ENCODE measurements at places on chromosomes 16 and 17.

- no peak for DNase-seq
These were observed 28.0 kb downstream of the NXPH3 start for GRCh38 chr17:49603720-49604119.

DNA sequence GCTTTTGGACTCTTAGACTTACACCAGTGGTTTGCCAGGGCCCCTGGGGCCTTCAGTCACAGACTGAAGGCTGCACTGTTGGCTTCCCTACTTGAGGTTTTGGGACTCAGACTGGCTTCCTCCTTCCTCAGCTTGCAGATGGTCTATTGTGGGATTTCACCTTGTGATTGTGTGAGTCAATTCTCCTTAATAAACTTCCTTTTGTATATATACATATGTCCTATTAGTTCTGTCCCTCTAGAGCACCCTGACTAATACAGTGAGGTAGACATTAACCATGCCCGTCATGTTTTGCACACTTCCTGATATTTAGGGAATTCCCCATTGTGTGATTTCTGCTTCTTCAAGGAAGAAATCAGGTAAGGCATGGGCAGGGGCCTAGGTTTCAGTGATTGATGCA is 147.8 kb upstream of the CA10 start:
- DNase-seq, result no peak

GRCh38 chr16:24667244-24667764 is 62.1 kb upstream of the TNRC6A start:
- no peak for DNase-seq

- no peak for DNase-seq
These were observed 59.8 kb upstream of the FBXO47 start for GRCh38 chr17:39026980-39027451.

- no peak for DNase-seq
These were observed 11.1 kb downstream of the PIMREG start for GRCh38 chr17:6455321-6455705.

GRCh38 chr17:12831839-12832238 is 42.5 kb downstream of the ARHGAP44 start:
- no peak for DNase-seq

DNA sequence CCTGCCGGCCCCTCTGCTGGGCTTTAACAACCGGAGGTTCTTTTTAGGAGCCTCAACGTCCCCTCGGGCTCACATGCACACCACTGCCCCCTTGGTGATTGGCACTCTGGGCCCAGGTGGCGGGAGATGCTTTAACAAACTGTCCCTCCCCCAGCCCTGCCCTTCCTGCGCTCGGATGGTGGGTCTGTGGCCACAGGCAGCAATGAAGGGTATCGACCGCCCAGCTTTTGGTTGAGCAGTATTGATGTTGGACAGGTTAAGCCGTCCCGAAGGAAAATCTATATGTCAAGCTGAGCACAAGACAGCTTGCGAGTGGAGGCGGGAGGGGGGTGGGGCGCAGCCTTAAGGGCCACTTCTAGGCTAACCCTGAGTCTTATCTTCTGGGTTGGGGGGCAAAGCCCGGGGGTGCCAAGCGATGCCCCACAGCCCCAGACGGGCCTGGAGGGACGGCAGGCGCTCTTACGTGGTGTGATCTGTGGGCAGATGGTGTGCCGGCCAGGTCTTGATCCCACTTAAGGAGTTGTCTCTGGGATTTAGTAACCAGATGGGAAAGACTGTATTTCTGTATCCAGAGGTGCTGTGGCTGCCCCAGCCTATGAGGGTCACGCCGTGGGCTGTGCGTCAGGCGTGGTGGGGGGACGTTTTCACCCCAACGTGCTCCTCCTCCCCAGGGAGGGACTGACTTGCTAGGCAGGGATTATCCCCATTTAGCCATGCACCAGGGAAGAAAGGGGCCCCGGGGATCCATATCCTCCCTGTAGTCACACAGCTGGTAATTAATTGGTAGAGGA is 6.2 kb downstream of the GSE1 start:
- DNase-seq, result peak; percentile 96

- DNase-seq, result no peak
These were observed 40.6 kb downstream of the RAB11FIP4 start for GRCh38 chr17:31431852-31432658.

GRCh38 chr17:55694286-55694910 is 28.3 kb downstream of the TMEM100 start:
- no peak for DNase-seq

- DNase-seq, result peak; percentile 38
These were observed 60.3 kb downstream of the AKAP1 start for GRCh38 chr17:57145347-57145746.

- no peak for DNase-seq
These were observed 78.4 kb downstream of the KATNIP start for GRCh38 chr16:27628241-27628942.

GRCh38 chr17:39618246-39618913 is 8.4 kb upstream of the PPP1R1B start:
- peak; percentile 65 for DNase-seq

DNA sequence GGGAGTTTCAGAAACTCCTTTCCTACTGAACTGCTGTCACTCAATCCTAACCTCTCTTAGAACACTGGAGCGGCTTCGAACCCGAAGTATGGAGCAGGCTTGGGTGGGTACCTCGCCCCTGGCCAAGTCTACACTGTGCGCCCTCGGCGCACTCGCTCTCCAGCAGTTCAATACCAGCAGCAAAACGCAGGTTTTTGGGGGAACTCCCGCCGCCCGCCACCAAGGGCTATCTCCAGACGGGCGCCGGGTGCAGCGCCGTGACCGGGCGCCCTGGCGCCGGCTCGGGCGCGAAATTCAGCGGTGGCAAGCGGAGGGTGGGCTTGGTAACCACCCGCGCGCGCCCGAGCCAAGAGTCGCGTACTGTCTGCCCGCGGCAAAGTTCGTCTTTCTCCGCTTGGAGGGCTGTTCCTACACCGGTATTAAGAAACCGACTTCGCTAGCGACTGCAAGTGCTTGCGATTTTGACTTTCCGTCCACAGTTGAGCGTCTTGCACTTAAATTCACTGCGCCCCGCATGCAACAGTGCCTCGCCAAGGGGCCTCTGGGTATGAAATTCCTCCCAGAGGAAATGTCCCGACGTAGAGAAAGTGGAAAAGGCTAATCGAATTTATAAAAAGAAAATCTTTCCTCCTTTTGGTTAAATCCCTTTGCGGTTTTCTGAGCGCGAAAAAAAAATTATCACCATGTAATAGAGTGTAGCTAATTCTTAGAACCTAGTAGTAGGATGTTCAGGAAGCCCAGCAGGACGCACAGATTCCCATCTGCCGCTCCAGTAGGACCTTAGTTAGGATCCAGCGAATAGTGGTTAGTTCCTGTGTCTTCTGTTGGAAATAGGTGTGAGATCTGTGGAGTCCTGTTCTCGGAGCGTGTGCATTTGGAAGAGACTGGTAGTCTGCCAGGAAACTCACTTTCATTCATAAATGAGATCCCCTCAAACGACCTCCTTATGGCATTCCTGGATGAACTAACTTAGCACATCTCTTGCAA is 5.0 kb upstream of the SALL1 start:
- DNase-seq, result no peak

DNA sequence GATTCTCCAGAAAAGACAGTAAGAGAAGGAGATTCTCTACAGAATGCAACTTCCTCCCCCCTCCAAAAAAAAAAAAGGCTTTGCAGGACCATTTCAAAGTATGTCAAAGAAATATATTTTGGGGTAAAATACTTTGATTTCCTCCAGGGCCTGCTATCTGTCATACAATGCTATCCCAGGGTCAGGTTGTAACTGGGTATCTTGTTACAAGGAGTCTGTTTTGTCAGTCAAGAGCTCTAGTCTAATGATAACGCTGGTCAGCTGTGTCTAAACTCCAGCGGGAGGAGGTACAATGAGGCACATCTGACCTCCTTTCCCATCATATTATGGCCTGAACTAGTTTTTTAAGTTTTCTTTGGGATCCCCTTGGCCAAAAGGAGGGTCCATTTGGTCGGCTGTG is 408.4 kb upstream of the CDH5 start:
- no peak for DNase-seq

GRCh38 chr16:23156946-23157460 is 7.8 kb upstream of the USP31 start:
- DNase-seq, result no peak

DNA sequence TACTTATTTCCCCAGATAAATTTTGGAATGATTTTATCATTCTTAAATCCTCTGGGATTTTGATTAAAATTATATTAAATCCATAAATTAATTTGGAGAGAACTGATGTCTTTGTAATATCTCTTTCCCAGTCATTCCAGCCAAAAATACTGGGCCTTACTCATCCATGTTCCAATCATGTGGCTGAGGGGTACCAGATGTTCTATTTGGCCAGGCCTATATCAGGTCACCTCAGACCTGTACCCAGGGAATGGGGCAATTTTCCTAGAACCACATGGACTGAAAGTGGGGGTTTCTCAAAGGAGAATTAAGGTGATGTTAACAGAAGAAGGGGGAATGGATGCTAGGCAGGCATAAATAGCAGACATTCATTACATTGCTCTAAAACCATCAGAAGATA is 7.5 kb downstream of the SNTB2 start:
- DNase-seq, result no peak

- peak; percentile 48 for DNase-seq
These were observed 23.4 kb upstream of the SREBF1 start for GRCh38 chr17:17859909-17860765.

DNA sequence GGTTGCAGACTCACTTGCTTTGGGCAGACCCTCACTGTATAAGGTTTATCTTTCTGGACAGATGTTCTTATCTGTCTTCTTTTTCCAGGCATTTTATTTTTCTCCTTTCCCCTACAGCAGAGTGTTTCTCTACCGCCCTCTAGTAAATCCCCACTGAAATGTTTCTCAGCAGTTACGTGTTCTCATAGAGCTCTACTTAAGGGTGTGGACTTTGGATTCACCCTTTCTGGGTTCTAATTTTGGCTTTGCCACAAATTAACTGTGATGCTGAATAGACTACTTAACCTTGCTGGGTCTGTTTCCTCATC is 2.0 kb downstream of the ADAT1 start:
- peak; percentile 32 for DNase-seq

DNA sequence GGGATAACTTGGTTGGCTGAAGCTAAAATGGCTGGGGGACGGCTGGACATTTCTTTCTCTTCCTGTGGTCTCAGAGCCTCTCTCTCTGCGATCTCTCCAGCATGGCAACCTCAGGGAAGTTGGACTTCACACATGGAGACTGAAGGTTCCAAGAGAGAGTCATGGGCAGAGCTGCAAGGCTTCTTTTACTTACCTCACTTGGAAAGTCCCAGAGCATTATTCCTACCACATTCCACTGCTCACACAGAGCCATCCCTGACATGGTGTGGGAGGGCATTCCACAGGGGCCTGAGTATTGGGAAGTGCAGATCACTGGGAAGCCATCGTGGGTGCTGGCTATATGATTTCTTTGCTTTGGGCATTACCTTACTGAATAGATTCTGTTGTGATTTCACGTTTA is 9.8 kb upstream of the SLC6A2 start:
- no peak for DNase-seq

DNA sequence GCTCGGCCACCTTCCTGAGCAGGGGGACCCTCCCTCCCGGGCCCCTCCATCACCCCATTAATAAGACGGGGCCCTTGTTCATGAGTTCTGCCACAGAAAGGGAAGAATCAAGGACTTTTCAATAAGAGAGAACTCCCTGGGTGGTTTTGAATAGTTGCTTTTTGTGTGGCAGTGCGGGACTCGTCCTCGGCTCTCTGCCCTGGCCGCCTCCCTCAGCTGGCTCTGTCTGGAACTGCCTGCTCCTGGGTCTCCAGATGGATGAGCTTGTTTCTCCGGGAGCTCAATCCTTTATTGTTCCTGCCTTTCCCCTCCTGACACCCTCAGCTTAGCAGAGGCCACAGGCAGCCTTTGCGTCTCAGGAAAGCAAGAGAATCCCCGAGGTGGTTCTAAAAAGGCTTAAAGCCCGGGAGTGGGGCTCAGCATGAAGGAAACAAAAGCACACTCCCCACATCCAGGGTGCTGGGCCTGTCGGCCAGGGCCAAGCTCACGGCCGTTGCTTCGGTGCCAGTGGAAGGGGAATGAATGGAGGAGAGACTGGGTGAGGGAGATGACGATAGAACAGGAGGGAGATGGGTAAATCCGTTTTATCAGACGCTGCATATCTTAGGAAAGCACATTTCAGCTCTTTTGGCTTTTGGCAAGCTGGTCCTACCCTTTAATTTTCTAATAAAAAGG is 60.2 kb downstream of the RAI1 start:
- DNase-seq, result peak; percentile 78

DNA sequence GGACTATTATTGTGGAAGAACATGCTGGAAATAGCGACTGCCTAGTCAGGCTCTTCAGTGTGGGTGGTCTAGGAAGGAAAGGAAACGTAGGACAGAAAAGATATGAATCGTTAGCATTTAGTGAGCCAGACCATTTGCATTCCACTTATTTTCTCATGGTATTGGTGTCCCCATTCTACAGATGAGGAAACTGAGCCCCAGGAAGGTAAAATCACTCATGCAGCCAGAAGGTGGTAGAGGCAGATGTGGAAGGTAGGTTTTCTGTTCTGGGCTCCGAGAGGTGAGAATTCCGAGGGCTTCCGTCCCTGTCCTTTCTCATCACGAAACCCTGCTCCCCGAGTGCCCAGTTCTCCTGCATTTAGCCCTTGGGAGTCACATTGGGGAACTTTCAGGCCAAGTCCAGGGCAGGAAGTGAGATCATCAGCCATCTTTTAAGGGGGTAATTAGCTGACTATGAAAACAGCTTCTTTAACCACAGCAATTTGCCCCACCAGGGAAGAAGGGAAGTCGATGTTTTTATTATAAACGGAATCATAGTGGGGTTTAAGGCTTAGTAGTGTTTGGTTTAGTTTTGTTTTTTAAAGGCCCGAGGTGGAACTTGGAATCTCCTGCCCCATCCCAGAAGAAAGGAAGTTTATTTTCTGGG is 110.7 kb upstream of the IRX3 start:
- DNase-seq, result no peak

- DNase-seq, result peak; percentile 71
These were observed at the start of gene NETO2 for GRCh38 chr16:47143677-47144558. TSS of gene NETO2 (minus strand) at chr16:47143945. CDS start at chr16:47143612, 333 bp downstream.

DNA sequence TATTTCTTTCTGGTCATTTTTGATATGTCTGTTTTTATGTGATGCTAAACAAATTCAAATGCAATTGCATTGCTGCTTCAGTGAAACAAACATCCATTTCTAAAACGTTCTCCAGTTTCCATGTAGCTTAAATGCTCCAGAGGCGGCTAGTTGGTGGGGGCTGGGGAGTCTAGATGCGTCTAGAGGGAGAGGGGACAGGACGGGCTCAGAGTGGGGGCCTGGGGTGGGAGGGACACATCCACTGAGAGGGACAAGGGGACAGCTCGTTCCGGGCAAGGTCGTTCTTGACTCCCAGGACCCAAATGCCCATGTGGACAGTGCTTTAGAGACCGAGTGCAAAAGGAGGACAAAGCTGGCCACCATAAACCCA is 102.3 kb downstream of the FOXL1 start:
- DNase-seq, result no peak

DNA sequence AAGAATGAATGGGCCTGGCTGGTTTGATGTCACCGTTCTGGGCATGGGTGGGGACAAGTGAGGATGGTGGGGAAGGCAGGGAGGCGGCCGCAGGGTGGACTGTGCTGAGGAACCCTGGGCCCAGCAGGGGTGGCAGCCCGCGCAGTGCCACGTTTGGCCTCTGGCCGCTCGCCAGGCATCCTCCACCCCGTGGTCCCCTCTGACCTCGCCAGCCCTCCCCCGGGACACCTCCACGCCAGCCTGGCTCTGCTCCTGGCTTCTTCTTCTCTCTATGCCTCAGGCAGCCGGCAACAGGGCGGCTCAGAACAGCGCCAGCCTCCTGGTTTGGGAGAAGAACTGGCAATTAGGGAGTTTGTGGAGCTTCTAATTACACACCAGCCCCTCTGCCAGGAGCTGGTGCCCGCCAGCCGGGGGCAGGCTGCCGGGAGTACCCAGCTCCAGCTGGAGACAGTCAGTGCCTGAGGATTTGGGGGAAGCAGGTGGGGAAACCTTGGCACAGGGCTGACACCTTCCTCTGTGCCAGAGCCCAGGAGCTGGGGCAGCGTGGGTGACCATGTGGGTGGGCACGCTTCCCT is 6.5 kb upstream of the SERPINF1 start:
- no peak for DNase-seq
